Stimulated activated CD4-positive, alpha-beta T cell treated with anti-CD3 and anti-CD28 coated beads, Interleukin-1b, Interleukin-23, amount 100 ng/mL, for 48 hours (primary cell): ENCODE measurements at places on chromosomes 3 and 15.

GRCh38 chr3:114846779-114847178 lies 300.3 kb downstream of the ZBTB20 start:
- no peak for DNase-seq

DNA sequence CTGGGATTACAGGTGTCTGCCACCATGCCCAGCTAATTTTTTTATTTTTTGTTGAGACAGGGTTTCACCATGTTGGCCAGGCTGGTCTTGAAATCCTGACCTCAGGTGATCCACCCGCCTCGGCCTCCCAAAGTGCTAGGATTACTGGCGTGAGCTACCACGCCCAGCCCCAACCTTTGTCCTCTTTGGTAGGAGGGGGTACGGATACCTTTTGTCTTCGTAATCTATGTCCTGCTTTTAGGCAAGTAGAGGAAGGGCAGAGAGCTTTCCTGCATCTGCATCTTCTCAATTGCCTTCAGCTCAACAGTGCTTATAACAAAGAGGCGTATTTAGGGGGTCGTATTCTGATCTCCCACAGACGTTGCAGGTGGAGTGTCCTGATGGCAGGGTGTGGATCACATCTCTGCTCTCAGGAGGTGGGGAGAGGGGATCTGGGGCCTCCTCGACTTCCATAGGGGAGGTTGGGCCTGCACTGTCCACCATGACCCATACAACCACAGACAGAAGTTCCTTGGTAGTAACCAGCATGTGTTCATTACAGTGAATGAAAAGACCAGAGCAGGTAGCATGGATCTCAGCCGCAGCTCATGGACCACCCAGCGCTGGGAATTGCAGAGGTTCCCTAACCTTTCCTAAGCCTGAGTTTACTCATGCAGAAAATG lies 21.4 kb upstream of the KCTD6 start:
- no peak for DNase-seq

DNA sequence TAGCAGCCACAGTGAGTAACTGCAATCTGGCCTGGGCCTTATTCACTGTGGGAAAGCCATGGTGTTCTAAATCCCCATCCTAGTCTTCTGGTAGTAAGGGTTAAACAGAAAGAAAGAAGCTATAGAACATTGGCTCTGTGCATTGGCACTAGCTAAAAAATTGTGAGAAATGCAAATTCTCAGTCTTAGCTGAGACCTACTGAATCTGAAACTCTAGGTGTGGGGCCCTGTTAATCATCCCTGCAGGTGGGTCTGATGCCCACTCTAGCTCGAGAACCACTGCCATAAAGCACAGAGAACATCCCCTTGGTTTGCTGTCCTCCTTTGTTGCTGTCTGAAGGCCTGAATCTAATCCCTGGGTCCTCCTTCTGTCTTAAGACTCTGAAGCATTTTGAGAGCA lies 59.3 kb downstream of the MEIS2 start:
- no peak for DNase-seq

DNA sequence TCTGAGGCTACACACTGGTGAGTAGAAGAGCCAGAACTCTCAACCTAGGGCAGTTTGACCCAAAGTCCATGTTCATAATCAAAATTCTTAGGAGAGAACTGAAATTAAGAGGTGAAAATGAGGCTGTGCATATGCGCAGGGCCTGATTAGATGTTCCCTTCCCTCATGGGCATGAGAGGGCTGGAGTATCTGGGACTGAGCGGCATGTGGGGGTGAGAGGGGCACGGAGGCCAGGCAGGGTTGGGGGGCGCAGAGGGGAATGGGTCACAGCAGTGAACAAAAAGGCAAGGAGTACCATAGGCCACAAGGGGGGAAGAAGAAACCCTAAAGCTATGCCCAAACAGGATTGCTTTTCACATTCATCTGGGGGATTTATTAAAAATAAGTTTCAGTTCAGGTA lies 31.3 kb downstream of the ADAMTS9 start:
- no peak for DNase-seq

GRCh38 chr3:132660811-132661070 lies 612 bp downstream of the UBA5 start:
- no peak for DNase-seq
